ENCODE measurements at places on chromosomes 4 and X.

- DNase-seq: no peak
These were observed 125.0 kb downstream of the ARHGAP6 start for GRCh38 chrX:11540532-11541377.

DNA sequence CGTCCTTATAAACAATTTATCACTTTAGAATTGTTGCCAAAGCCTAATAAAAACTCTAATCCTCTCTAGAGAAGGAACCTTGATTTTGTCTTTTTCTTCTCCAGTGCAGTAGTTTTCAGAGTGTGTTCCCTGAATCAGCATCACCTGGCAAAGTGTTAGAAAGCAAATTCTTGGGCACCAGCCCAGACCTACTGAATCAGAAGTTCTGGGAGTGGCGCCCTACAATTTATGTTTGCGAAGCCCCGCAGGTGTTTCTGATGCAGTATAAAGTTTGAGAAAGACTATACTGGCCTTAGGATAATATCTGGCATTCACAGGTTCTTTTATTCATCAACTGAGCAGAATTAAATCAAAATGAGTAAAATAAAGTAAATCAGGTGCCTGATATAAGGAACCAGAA is 645.8 kb upstream of the ATOH1 start:
- DNase-seq: no peak

- no peak for DNase-seq
These were observed 89.3 kb upstream of the MAML3 start for GRCh38 chr4:140243278-140243753.

DNA sequence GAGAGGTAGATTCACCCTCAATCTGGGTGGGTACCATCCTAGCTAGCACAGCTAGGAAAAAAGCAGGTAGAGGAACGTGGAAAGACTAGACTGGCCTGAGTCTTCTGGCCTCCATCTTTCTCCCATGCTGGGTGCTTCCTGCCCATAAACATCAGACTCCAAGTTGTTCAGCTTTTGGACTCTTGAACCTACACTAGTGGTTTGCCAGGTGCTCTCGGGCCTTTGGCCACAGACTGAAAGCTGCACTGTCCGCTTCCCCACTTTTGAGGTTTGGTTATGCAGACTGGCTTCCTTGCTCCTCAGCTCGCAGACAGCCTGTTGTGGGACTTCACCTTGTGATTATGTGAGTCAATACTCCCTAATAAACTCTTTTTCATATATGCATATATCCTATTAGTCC is 36.4 kb upstream of the UGT2B4 start:
- DNase-seq: no peak

DNA sequence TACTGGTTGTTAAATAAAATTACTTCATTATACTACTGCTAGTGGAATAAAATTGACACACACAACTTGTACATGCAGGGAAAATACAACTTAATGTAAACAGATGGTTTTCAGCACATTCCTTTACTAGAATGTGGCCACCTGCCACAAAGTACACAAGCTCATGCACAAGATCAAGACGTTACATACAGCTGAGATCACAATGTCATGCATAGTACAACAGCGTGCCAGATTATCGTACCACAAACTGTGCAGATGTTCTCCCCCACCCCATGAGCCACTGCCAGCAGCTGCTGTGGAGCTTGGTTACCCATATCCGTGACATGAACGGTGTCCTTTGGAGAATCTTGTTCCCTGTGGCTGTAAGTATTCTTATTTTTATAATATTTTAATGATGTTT is 27.7 kb downstream of the FBXO8 start:
- no peak for DNase-seq

DNA sequence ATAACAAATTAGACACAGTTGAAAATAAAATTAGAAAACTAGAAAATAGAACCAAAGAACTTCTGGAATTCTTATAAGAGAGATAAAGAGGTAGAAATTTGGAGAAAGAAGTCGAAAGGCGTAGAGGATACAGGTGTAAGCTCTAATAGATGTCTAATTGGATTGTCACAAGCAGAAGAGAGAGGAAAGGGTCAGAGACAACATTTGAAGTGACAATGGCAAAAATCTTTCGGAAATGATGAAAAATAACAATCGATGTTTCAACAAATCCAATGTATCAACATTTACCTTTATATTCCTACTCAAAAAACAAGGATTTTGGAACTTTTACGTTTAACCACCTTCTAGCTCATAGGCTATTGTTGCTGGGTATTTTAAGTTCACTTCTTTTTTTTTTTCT is 3.8 kb downstream of the CXCL8 start:
- no peak for DNase-seq

DNA sequence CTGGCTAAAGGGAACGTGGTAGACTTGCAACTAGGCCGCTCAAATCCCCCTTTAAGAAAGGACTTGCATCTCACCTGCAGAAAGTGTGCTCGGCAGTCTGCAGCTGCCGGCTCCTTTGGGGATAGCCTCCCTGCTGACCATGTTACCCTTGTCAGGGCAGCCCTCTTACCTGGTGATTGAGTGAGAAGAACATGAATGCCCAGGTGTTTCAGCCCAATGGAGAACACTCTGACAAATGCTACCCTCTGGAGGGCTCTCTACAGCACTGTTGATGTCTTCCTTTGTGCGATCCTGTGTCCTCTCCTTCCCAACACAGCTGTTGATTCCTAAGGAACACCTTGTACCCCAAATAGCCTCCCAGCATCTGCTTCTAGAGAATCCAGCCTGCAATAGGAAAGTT is 178.7 kb upstream of the LDB2 start:
- no peak for DNase-seq

DNA sequence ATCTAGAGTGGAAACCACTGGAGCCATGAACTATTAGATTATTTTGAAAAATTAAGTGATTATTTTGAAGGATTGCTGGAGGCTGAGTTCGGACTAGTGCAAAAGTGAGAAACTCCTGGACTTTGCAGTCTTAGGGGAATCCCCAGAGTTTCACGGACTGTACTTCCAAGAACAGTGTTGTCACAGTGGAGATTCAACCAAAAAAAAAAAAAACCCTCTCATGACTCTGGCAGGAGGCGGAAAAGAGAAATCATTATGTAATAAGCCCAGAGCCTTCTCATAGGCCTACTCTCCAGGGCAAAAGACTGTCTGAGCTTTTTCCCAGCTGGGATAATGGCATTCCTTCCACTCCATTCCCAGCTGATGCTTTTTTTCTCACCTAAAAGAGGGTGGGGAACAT is 16.8 kb upstream of the C4orf51 start:
- no peak for DNase-seq

DNA sequence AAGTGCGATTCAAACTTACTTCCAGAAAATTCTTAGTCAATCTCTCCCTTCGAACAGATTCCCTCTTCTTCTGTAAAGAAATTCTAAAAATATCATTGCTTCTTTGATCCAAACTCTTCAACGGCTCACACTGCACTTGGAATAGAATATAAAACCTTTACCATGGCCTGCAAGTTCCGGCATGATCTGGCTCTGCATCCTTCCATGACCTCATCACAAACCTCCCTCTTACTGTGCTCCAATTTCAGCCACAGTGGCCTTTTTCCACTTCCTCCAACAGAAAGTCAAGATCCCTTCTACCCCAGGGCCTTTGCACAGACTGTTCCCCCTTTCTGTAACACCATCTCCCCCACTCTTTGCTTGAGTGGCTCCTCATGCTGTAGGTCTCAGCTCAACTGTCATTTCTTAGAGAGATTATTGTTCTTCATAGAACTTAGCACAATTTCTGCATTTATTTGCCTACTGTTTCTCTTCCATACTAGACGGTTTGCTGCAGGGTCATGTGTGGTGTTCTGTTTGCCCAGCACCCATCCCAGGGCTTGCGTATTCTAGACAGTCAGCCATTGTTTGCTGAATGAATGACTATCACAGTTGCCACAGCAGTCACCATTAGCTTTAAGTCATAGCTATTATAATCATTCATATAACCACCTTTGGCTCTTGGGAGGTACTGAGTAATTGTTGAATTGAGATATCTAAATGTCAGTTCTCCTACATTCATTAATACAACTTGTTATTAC is 1.9 kb upstream of the STOX2 start:
- DNase-seq: no peak

- DNase-seq: no peak
These were observed 129.1 kb downstream of the ARHGAP10 start for GRCh38 chr4:147860960-147861359.

Data from stimulated activated CD8-positive, alpha-beta memory T cell treated with anti-CD3 and anti-CD28 coated beads, Interleukin-15, amount 100 ng/mL, for 48 hours (primary cell).